ENCODE measurements at places on chromosomes 7 and 10.

DNA sequence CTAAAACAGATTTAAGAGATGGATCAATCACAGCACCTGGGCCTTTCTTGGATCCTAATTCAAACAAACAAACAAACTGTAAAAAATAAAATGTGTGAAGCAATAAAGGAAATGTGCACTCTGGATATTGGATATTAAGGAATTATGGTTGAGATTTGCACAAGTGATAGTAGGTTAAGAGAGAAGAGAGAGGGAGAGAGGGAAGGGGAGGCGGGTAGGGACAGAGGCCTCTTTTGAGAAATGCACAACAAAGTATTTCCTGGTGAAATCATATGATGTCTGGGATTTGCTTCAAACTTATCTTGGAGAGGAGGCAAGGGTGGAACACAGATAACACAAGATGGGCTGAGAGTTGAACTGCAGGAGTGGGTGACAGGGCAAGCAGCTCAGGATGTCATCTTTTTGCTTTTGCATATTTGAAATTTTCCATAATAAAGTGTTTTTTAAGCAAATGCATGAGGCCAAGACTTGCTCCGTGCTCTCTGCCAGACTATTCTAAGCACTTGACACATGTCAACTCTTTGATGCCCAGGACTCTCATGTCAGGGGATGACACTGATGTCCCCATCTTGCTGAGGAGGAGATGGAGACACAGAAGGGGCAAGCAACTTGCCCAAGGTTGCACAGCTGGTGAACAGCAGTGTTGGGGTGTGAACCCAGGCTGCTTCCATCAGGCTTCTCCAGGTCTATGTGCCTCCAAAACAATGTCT is 9.1 kb upstream of the AEBP1 start:
- DNase-seq: no peak

DNA sequence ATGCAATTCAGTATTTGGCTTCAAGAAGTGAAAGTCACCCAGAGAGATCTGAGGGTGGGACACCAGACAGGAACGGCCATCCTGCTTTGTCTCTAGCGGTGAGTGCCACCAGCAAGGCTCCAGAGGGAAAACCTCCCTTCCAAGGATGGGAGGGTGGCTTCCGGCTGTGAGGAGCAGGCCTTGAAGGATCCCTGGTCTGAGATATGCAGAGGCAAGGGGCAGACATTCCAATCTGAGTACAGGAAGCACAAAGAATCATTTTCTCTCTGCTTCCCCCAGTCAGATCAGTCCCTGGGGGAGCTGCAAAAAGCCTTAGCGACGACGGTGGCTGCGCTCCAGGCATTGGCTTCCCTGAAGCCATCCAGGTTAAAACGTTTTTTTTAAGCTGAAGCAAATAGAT is 167.4 kb downstream of the TEX36 start:
- DNase-seq: no peak

GRCh38 chr10:110029450-110029849 is 21.7 kb downstream of the ADD3 start:
- no peak for DNase-seq

DNA sequence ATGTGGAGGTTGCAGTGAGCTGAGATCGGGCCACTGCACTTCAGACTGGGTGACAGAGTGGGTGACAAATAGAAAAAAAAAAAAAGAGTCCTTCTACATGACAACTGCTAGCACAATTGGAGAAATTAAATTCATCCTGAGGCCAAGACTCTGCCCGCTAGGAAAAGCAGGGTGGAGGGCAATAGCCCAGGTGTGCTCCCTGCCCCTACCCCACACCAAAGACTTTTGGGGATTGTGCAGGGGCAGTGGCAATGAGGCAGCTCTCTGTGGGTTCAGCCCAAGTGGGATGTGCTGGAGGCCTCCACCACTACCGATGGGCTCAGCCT is 61.3 kb downstream of the TMEM209 start:
- no peak for DNase-seq

- DNase-seq: no peak
Observed at GRCh38 chr7:155710031-155710430, 65.6 kb downstream of the RBM33 start.

DNA sequence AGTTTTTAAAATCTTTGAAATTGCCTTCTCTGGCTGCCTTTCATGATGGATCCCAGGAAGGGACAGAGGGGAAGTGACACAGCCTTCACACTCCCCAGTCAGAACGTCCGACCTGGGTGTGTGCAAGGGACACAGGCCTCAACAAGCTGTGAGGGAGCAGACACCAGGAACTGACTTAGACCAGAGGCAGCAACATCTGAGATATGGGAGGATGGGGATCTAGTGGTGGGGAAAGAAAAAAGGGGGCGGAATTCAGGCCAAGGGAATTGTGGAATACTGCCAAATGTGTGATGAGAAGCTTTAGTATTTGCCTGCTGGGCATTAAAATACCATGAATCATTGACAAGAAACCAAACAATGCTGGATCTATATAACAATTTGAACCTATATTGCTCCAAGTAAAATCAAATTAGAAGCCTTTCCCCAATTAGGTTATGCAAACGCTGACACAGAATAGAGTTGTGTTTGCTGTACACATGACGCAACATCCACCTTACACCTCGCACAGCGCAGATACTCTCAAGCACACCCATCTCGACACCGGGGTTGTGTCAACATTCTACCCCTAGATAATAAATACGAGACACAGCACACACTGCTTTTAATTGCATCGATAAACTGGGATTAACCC is 17.2 kb upstream of the MNX1 start:
- no peak for DNase-seq

DNA sequence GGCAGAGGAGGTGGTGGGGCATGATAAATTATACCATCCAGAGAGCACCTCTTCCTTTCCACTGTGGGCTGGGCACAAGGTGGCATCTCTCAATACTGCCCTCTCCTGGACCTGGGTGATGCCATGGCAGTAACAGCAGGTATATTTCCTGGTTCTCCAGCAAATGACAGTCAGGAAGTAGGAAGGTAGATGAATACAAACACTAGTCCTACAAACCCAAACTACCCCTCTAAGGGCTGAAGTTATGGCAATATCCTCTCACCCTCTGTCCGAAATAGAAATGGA is 1004.9 kb downstream of the KCNMA1 start:
- DNase-seq: no peak

DNA sequence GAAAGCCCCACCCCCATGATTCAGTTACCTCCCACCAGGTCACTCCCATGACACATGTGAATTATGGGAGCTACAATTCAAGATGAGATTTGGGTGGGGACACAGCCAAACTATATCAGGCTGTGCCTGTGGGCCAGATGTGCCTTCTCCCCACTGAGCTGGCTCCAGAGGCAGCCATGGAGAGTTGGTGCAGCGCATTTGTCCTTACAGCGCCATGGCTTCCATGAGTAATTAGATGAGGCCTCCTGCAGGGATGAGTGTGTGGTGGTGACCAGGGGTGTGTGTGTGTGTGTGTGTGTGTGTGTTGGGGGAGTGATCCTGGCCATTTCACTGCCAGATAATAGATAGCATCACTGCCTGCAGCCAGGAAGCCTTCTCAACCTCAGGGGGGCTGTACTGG is 94.6 kb downstream of the FANK1 start:
- no peak for DNase-seq

DNA sequence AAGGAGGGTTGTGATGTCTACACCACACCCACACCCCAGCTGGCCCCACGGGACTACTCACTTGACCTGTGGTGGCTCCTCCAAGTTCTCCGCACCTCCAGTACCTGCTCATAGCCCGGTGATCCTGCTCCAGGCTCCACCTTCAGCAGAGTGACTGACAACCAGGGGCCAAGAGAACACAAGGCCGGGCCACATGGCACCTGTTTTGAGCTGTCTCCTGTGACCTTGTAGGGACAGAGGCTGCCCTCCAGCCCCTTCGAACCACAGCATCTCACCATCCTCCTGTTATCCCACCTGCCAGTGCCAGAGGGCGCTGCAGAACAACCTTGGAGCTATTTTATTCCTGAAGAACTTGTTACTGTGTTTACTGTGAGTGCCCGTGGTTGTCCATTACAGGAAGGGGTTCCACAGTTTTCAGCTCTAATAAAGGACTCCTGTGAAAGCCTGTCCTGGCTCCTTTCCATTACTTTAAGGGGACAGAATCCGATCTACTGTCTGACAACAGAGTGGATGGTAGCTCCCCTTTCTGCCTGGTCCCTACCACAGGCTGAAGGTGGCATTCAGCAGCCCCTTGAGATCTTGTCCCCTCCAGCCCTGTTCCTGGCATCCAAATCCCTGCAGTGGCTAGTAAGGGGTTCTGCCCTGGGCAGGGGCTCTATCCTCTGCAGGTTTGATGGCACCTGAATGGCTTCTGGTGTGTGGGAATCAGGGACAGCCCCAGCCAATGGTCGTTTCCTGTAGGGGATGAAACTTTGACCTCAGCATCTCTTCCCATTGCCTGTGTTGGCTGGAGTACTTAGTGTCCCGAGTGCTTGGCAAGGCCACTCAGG is 50.8 kb downstream of the C10orf120 start:
- DNase-seq: peak; percentile 20

DNA sequence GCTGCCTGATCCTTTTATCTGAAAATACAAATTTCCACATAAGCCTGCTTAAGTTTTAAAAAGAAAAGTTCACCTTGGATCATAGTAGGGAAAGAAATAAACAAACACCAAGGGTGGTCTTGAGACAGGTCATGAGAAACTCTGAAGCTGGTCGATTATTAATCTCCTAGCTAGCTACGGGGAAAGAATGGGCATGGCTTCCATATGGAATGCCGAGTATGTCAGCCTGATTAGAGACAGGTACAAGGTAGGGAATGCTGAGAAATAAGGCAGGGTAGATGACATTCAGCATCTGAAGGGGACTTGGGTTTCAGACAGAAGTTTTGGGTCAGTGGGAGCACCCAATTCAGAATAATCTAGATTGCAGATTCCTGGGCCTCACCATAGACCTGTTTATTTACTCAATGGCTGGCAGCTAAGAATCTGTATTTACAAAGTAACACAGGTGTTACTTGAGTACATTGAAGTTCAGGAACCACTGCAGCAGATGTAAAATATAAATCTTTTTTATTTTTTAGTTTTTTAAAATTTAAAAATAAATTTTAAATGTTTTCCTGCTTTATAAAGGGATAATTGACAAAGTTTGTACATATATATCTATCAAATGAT is 49.0 kb downstream of the SCIN start:
- no peak for DNase-seq

- DNase-seq: no peak
Observed at GRCh38 chr7:178444-178843, 13.9 kb upstream of the FAM20C start.
